ENCODE measurements at places on chromosomes 1 and 21.
A peak's percentile ranks its signal among the peaks of the same experiment; 100 is the strongest.

DNA sequence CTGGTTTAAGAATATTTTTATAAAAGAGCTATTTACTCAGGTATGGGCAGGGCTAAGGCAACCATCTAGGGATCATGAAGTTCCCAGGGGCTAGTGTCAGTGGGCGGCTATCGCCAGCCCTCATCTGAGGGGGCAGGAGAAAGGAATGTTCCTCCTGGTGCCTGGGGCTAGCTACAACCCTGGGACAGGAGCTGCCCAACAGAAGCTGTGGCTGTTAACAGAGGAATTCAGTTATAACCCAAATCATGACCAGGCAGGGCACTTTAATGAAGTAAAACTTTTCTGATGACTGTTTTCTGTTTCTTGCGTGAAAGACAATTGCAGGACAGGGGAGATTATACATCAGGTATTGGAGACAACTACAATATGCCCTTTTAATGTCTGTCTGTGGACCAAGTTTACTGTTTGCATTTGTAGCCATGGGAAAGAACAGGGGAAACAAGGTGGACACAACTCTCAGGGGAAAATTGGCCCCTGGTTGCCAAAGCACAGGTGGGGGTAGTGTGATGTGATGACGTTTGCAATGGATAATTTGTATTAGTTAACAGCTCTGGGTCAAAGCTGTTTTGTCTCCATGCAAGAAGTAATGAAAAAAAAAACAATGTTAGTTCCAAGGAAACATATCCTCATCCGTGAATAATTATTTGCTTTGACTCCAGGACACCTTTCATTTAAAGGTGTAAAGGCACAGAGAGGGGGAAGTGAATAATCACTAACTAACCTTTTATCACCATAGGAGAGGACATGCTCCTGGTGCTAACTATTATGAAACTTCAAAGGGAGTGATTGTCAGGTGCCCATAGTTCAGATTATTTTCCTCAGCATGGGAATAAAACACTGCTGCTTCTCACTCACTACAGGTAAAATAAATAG is 105.2 kb downstream of the TSEN15 start:
- DNase-seq = no peak

GRCh38 chr1:206784471-206784903 is 12.2 kb upstream of the IL10 start:
- DNase-seq = peak; percentile 50

GRCh38 chr21:16773206-16773605 is 739.6 kb upstream of the CXADR start:
- DNase-seq = no peak

- DNase-seq = no peak
Observed at GRCh38 chr1:64900916-64901315, 65.4 kb downstream of the JAK1 start.

DNA sequence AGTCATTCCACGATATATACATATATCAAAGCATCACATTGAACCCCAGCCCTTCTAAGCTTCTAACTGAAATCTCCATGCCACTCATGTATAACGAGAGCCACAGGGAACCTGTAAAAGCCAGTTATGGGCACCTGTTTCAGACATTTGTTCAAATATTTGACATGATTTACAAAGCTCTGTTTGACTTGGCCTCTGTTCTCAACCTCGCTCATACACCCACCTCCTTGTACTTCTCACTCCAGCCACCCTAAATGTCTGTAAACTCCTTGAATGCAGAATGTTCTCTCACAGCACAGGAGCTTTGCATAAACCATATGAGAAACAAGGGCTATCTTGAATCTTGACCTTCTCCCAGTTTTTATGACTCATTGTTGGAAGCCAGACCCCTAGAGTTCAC is 36.9 kb upstream of the CD2 start:
- DNase-seq = no peak

- DNase-seq = no peak
Observed at GRCh38 chr1:198161718-198162090, 4.9 kb downstream of the NEK7 start.

DNA sequence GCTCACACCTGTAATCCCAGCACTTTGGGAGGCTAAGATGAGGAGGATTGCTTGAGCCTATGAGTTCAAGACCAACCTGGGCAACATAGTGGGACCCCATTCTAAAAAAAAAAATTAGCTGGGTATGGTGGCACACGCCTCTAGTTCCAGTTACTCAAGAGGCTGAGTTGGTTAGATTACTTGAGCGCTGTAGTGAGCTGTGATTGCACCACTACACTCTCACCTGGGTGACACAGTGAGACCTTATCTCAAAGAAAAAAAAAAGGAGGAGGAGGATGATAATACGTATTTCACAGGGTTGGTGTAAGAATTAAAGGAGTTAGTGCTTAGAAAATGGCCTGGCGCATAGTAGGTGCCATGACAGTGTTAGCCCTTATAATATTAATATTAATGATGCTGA is 144.1 kb downstream of the PLXNA2 start:
- no peak for DNase-seq
